Hepatocyte (in vitro differentiated cells): ENCODE measurements at places on chromosomes 11 and 22. TPM values are rescaled to one million over a fixed set of nuclear protein-coding genes. Genes with fewer than 3 reads are reported as not detected.

The C22orf42 gene
- not detected in 2 replicates for total RNA-seq

The KCNC1 gene
- 0.08 and 0.20 TPM in 2 replicates for total RNA-seq

DNA sequence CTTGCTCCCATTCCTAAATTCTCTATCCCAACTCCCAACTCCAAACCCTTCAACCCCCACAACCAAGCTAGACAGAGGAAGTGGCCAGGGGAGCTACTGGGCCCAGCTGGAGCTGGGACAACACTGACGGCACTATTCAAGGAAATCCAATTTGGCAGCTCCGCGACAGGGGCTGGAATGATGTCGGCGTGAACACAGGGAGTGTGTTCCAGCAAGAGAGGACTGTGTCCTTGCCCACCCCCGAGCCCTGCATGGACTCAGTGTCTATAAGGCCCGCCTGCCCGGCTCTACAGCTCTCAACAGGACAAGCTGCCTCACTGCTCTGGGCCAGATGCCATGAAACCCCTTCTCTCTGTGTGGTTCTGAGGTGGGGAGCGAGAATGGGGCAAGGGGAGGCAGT is 11.3 kb downstream of the PCSK7 start:
- H3K27me3 ChIP-seq: no peaks in the 10 kb centered on the region
- peaks cover 30% of the 10 kb centered on the region for H3K4me1 ChIP-seq
- no peak overlapping the region for H3K4me3 ChIP-seq

DNA sequence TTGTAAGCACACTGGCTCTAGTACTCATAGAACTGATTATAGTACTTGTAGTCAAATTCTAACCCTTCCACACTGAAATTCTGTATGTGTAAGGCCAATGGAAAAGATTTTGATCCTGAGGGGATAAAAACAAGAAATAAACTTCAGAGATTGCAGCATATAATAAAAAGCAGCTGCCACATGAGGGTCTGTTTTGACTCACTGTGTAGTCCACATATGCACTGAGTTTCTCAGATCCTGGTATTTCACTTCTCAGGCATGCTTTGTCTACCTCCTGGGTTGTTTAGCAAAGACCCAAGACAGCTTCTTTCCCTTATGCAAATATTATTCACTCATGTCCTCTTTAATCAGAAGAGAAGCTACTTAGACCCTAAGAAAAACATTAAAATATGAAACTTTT is 71.1 kb upstream of the SLC5A12 start:
- no peaks in the 10 kb centered on the region for H3K4me1 ChIP-seq
- H3K27ac ChIP-seq: no peak overlapping the region
- H3K27me3 ChIP-seq: no peaks in the 10 kb centered on the region
- no peak overlapping the region for H3K4me3 ChIP-seq
- no peaks in the 10 kb centered on the region for H3K36me3 ChIP-seq
